ENCODE measurements at places on chromosomes 13 and 19.

DNA sequence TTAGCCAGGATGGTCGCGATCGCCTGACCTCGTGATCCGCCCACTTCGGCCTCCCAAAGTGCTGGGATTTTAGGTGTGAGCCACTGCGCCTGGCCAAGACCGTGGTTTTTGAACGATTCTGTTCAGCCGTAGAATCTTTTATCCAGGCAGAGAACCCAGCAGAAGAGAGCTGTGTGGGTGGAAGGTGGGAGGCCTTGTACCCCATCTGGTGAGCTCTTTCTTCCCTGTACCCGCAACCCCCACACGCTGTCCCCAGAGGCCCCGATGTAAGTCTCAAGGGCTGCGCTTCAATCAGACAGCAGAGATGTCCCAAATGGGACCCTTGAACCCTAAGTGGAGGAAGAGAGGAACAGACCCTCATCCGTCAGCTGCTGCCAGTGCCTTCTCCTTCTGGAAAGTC, 3.7 kb downstream of the SLC25A23 start:
- no peak for DNase-seq

DNA sequence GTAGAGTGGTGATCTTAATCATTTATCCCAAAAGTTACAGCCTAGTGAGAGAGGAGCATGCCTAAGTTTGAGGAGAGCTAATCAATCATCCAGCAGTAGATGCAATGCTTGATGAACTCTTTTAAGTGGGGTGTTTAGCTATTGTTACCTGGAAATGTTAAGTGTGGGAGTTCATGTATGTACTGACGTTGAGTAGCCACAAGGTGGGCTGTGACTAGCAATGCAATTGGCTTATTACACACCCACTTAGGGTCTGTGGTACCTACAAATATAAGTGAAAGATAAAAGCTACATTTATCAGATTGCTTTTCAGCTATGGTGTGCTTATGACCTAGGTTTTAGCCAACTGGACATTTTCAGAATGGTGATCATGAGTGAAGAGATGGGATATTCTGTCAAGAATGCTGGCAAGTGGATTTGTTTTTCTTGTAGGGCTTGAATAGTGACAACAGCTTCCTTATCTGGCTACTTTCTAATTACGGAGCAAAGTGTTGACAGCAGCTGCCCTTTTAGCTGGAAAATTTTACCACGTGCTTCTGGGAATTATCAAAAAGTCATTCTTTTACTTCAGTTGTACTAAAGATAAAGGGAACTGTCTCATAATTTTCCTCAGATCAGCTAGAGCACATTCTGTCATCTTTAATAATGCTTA, 170.6 kb downstream of the POSTN start:
- no peak for DNase-seq

DNA sequence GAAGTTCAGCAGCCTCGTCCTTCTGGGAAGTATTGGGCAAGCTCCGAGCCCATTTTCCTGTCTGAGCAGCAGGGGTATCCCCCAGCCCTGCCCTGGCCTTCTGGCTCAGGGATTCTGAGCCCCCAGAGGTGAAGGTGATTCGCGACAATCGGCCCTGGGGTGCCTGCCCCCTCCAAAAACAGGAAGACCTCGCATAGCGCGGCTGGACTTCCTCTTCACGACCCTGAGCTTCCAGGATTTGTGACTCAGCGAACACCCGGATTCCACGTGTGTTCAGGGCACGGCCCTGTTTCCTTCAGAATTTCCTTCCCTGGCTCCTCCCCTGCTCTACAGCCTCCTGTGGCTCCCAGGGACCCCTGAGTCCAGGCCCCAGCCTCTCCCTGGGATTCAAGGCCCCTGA, at the start of gene SEMA6B:
Gene SEMA6B (minus strand): TSS at position 116 of the 400 bp plus-strand sequence. CDS start 1,227 bp downstream, outside the sequence.
- no peak for DNase-seq

GRCh38 chr19:47305309-47305751, 4.3 kb upstream of the C5AR1 start:
- DNase-seq, result peak; percentile 77

GRCh38 chr13:29496241-29496712, 99.2 kb downstream of the SLC7A1 start:
- peak; percentile 95 for DNase-seq

DNA sequence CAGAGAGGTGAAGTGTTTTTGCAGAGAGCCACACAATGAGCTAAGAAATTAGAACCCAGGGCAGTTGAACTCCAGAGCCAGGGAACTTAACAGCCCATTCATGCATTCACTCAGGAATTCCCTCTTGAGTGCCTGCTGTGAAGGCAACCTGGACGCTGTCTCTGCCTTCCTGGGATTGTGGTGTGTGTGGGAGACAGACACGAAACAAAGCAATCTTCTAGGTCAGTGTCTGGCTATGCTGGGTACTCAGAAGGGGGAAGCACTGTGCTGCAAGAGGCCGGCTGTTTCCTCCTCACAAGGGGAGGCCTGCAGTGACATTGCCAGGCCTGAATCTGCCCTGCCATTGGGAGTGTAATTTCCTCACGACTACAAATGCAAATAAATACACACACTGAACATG, 9.7 kb downstream of the BCKDHA start:
- DNase-seq, result peak; percentile 92

DNA sequence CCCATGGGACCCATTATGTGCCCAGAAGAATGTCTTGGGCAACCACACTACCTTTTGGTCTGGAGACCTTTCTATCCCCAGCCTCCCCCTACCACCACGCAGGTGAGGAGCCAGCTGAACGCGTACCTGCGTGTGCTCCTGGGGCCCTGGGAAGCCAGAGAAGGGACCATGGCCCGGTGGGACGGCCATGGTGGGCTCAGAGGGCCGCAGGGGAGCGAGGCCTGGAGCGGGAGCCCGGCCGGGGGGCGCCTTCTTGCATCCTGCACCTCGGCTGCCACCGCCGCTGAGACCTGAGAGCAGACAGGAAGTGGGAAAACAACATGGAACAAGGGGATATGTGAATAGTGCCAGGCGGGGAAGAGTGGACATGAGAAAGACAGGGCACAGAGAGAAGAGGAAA, 2.3 kb downstream of the DYRK1B start:
- no peak for DNase-seq

DNA sequence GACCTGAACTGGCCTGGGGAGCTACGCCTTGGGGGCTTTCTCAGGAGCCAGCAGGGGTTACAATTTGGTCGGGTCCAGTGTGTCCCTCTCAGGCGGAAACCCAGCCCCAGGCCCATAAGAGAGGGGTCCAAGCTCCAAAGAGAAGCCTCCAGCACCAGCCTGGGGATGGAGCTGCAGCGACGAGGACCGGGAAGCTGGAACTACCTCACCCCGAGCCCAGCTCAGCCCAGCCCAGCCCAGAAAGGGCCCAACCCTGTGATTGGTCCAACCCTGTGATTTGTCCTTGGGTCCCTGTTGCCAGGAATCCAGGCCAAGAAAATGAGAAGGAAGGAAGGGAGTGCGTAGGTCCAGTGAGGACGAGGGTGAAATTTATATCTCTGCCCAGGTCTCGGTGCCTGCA, 24.1 kb downstream of the CLEC4M start:
- DNase-seq, result no peak
